ENCODE measurements at places on chromosomes 1 and 21.
A peak's percentile ranks its signal among the peaks of the same experiment; 100 is the strongest.

DNA sequence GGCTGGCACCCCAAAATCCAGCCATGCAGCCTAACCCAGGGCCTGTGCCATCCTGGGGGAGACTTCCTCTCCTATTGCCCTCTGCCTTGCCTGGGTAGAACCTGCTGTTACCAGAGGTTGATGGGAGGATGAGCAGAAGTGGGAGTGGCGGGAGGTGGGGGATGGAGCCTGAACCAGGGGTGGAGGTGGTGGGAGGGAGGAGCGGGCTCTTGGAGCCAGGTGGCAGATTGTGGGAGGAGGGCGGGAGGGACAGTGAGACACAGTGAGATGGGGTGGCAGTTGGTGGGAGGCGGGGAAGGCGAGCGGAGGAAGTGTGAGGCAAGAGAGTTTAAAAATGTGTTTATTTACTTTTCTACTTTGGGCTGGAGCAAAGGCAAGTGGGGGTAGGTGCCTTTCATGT lies 87.3 kb downstream of the KCNJ6 start:
- no peak for DNase-seq

- DNase-seq: no peak
Observed at GRCh38 chr21:36646011-36646410, 52.9 kb upstream of the SIM2 start.

DNA sequence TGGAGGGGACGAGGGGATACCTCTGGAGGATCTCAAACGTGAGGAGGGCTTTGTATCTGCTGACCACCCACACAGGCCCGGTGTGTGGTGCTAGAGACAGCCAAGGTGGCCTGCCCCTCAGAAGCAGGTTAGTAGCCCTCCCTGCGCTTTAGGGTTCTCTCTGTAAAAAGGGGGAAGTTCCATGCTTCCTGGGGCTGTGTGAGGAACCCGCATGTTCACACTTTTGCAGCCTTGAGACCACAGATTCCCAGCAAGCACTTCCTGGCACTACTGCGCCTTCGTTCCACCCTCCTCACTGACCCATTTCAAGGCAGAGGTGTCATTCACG lies 7.9 kb upstream of the GUCA2B start:
- no peak for DNase-seq

GRCh38 chr1:178683291-178683690 lies 41.8 kb upstream of the RALGPS2 start:
- no peak for DNase-seq

DNA sequence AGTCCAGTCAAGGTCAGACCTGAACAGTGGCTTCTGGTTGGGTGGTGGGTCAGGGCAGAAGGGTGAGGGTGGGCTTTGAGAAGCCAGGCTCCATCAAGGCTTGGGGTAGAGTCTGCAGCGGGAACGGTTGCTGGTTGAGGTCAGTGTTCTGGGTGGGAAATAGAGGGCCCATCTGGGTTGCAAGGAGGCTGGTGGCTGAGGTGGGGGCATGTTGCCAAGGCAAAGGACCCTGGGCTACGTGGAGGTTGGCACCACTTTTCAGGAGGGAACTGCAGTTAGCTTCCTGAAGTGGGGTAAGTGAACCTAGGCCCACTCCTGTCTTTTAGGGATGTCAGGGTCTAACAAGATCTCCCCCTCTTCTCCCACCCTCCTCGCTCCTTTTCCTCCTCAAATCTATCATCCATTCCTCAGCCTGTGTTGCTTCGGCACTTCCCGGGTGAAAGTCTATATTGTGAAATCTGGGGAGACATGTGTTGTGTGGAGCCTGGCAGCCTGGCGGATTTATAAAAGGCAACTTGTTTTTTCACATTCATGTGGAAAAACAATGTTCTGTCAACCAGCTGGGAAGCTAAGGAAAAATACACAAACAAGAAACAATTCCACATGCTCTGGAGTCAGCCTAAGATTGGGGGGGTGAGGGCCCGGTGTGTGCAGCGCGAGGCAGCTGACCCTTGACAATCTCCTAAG lies 1.5 kb downstream of the IL22RA1 start:
- DNase-seq: no peak

DNA sequence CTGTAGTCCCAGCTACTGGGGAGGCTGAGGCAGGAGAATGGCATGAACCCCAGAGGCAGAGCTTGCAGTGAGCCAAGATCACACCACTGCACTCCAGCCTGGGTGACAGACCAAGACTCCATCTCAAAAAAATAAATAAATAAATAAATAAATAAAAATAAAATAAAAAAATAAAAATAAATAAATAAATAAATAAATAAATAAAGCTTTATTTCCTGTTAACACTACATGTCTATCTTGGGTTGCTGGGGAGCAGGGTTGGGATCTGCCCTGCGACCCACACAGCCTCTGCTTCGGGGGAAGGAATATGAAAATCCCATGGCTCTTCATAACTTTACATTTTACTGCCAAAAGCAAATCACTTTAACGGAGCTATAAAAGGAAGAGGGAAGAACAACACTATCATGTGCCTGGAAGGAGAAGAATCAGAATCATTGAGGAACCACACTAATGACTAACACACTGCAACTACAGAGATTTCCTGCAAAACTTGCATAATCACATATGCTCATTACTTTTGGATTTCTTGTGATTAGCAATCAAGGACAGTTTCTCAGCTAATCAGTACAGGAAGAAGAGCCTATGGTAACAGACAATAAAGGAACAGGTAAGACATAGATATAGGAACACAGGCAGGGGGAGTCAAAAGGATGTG lies 72.8 kb upstream of the CD55 start:
- DNase-seq: no peak

- DNase-seq: no peak
Observed at GRCh38 chr1:64171246-64171645, 32.2 kb upstream of the UBE2U start.

DNA sequence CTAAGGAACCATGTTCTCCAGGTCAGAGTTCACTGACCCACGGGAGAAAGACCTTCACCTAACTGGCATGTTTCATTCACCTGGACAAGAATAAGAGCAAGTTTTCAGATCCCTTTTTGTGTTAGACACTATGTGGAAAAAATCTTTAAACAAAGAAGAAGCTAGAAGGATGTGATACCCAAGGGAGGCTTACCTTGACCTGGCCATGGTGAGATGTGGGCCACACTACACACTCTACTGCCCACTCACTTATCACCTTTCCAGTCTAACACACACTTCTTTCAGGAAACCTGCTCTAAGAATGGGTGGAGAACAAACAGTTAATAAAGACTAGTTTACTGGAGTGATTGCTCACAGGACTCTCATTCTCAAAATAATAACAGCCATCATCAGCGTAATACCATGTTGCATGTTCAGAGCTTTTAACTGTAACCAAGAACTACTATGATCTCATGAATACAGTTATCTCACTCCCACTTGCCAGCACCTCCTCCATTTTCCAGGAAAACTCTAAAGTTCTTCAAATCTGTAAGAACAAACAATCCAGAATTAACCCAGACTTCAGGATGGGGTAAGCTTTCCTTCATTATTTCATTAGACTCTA lies 1.4 kb downstream of the RGS8 start:
- DNase-seq: no peak

DNA sequence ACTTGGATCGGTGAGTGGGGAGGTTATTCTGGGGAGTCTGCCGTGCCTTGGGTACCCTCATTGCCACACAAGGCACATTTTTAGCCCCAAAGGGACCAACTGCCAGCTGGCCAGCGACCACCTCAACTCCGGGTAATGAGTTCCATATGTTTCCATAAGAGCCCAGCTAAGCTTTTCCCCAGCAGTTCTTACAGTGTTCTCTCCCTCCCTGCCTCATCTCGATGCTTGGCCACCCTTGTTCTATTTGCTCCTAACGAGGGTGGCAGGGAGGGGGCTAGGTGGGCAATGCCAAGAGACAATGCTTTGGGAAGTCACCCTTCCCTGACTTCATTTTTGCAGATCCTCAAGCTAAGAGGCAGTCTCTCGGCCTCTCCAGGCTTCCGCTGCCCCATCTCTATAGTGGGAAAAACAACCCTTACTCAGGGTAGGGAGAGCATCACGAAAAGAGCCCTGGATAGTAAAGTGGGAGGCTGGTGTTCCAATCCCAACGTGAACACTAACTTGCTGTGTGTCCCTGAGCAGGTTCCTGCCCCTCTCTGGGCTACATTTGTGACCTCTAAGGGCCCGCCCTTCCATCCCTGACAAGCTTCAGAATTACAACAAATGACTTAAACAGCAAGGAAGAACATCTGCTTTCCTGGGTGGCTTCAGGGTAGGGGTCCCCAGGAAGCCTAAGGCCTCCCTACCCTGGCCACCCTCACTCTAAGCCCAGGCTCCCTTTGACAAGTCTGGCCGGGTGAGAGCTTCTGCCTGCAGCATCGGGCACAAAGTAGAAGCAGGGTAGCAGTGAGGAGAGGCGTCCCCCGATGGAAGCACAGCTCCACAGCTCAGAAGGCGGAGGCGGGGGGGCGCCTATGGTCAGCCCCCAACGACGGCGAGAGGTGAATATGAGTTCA lies 5.8 kb downstream of the ID3 start:
- DNase-seq: no peak

- DNase-seq: no peak
Observed at GRCh38 chr1:163084330-163084729, 15.2 kb downstream of the RGS4 start.

GRCh38 chr1:23619299-23620188 lies 60.2 kb upstream of the ID3 start:
- peak; percentile 88 for DNase-seq

GRCh38 chr1:220825819-220826551 lies 39.3 kb downstream of the MTARC1 start:
- DNase-seq: no peak

DNA sequence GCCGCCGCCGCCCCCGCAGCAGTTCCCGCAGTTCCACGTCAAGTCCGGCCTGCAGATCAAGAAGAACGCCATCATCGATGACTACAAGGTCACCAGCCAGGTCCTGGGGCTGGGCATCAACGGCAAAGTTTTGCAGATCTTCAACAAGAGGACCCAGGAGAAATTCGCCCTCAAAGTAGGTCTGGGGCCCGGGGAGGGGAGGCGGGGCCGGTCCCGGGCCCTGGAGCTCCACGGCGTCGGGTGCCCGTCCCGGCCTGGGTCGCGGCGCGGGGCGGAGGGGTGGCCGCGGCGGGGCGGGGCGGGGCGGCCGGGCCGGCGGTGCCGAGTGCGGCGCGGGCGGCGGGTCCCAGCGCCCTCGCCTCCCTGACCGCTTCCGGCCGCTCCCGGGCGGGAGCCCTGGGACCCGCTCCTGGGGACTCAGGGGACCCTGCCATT lies 646 bp downstream of the MAPKAPK2 start:
- peak; percentile 68 for DNase-seq

- DNase-seq: no peak
Observed at GRCh38 chr1:156581661-156582387, 2.3 kb downstream of the TTC24 start.

DNA sequence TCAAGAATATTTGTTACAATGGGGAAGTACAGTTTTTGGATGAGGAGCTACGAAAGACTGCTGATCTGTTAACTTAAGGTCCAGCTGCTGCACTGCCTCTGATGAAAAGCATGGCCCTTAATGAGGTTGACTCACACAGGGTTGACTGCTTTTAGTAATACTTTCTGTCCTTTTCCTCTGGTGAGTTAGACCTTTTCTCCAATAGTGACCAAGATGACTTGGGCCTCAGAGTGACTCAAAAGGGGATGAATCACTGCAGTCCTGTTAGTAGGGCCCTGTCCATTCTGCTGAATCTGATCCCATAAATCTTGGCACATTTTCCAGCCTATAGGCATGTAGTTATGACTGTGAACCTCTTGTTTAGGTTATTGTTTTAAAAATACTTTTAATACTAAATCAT lies 2.7 kb downstream of the DISP1 start:
- DNase-seq: peak; percentile 22

DNA sequence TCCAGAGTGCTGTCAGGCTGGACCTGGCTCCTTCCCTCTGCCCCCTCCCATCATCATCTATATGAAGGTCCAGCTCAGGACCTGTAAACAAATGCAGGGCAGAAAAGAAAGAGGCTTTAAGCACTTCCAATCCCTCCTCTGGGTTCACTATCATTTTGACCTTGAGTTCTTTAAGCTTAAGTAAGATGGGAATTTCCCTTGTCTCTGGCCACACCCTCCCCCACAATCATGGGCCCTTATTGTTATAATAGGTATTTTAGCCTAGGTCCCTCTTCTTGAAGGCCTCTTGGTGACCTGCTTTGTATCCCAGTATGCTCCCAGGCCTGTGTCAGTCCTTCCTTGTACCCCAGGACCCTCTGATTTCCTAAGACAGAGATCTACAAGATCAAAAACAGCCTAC lies 45.1 kb upstream of the EPS15 start:
- DNase-seq: peak; percentile 60

DNA sequence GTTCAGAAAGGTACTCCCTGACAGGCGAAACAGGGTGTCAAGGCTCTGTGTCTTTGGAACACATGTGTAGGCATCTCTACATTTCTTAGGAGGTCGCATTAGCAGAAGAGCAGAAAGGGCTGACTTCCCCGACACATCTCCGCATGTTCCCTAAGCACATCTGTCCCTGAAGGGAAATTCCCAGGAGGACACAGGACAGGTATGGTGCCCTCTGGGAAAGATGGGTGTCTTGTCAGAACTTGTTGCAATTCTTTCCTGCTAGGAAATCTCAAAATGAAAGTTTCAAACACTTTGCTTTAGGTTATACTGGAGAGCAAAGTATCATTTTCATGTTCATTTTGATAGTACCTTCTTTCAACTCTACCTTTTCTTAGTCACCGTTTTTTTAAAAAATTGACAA lies 2.0 kb downstream of the DSCAM start:
- no peak for DNase-seq

DNA sequence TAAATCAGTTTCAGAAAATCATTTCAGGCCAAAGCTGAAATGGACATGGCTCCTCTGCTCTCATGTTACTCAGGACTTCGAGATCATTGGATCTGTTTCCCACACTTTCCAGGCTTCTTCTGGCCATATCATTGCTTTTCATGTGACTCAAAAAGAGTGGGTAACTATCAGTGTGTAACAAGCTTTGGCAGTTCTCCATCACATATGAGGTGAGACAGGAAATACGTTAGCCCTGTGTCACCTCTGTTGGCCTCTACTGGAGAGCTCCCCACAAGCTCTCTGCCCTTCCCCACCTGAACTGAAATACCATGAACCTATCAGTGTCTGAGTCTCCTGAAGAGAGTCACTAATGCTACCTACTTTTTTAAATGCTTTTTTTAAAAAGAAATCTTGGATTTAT lies 128.2 kb downstream of the LBR start:
- DNase-seq: no peak

Data from GM20000 (cell line).